ENCODE measurements at places on chromosomes 2 and 18.

- DNase-seq = no peak
These were observed 20.1 kb downstream of the SERPINB12 start for GRCh38 chr18:63562284-63562683.

GRCh38 chr2:45264227-45265225, 255.3 kb upstream of the SIX2 start:
- DNase-seq = no peak

GRCh38 chr2:190113000-190113399, 50.5 kb upstream of the MSTN start:
- no peak for DNase-seq

GRCh38 chr2:133871545-133872209, 303.4 kb upstream of the NCKAP5 start:
- no peak for DNase-seq

DNA sequence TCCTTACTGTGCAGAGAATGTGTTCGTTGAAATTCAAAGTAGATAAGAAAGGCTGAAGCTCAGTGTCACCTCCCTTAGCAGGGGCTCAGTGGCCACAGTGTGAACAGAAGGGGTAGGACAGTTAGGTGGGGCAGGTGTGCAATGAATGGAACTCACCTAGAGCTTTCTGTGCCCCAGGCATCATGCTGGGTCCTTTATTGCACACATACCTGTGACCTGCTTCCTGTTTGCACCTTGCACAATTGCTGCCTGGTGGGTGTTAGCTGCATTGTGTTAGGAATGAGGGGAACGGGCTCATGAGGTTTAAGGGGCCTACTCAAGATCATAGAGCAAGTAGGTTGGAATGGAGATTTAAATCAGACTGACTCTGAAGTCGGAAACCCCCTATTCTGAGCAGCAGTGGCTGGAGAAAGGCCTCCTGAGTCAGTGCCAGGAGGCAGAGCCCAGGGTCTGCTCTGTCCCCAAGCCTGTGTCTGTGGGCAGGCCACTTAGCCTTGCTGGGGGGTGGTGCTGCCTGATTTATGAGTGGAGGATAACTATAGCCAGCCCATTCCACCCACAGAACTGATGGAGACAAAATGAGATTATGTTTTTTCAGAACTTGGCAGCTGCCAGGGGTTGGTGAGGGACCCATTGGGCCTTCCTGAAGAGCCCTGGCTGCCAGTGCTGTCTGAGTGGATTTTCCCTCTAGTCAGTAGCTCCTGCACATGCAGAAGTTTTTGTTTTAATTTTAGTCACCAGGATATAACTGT, 76.2 kb downstream of the NPAS2 start:
- DNase-seq = no peak

DNA sequence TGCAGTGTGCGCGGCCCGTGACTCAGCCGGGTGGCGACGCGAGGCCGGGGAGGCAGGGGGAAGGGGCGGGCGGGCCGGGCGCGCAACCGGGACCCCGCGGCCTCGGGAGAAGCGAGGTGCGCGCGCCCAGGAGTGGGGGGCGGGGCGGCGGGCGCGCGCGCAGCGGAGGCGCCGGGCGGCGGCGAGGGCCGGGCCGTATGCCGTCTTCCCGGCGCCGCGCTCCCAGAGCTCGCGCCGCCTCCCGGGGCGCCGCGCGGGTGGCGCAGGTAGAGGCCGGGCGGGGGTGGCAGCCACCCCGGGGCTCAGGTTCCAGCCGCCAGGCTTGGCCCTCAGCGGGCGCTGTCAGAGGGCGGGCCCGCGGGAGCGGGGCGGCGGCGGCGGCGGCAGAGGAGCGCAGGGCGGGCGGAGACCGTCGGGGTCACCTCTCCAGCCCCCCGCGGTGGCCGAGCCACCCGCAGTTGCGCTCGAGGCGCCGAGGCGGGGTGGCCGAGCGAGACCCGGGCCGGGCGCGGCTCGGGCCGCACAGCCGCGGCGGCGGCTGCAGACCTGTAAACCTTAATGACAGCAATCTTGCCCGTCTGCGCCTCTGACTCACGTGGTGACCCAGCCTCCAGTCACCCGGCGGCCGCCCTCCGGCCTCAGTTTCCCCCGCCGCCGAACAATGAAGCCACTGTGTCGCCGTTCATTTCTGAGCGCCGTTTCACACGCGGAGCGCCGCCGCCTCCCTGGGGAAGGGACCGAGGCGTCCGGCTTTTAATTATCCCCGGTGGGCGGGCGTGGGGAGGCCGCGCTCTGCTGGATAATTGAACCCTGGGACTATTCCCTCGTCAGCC, 25.3 kb upstream of the SMAD7 start:
- DNase-seq = peak; percentile 90

GRCh38 chr2:16661526-16661925, 4.1 kb downstream of the CYRIA start:
- DNase-seq = no peak

GRCh38 chr2:233542507-233542906, 24.1 kb downstream of the USP40 start:
- DNase-seq = no peak

DNA sequence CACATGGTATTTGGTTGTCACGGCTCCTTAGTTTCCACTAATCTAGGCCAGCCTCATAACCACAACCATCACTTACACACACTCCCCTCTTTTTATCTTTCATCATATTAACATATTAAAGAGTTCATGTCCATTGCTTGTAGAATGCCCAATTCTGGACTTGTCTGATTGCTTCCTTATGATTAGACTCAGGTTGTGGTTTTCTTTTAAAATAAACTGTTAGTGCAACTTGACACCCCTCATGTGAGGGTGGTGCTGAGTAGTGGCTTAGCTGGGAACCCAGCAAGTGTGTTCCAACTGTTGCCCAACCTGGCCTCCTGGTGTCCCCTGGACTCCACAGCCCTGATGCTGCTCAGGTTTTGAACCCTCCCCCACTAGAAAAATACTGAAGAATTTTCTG, 20.1 kb upstream of the CD207 start:
- DNase-seq = no peak

DNA sequence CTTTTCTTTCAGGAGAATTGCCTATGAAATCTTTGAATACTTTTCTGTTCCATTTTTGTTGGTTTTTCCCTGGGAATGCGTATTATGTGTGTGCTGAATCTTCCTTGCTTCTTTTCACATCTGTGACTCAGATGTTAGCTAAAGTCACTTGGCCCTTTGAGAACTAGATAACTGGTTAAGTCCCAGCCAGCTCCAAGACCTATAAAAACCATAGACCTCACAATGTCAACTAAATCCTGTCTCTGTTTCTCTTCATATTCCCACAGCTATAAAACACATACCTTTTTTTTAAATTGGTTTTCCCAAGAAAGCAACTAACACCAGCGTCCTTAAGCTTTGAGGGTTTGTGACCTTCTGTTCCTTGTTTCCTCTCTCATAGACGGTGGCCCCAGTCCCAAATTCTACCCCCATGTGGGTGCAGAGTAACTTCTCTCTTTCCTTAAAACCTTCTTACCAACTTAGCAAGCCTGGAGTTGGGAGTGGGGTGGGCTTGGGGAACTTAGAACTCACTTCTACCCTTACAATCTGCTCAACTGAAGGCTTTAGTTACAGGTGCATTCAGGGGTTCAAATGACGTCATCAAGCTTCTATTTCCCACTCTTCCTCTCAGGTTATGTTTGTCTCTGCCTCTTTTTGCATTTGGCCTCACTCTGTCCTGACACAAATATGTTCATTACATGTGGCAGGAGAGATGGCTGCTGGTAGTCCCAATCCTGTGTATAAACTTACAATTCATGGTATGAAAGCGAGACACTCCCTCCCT, 58.1 kb upstream of the TGIF1 start:
- DNase-seq = no peak

DNA sequence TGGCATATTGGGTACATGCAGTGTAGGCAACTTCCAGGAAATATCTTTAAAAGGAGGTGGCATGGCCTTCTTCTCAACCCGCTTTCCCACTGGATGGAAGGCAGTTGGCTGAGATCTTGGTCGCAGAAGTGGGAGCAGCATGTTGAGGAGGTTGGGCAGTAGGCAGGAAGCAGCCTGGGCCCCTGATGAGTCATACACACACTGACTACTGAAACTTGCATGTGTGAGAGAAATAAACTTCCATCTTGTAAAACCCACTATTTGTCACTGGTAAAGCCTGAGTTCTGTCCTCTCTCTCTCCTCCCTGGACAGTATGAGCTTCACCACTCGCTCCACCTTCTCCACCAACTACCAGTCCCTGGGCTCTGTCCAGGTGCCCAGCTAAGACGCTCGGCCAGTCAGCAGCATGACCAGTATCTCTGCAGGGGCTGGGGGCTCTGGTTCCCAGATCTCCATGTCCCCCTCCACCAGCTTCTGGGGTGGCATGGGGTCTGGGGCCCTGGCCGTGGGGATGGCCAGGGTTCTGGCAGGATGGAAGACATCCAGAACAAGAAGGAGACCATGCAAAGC, 233.8 kb upstream of the SPRED2 start:
- no peak for DNase-seq

GRCh38 chr2:64582774-64583340, 58.7 kb downstream of the AFTPH start:
- DNase-seq = no peak

DNA sequence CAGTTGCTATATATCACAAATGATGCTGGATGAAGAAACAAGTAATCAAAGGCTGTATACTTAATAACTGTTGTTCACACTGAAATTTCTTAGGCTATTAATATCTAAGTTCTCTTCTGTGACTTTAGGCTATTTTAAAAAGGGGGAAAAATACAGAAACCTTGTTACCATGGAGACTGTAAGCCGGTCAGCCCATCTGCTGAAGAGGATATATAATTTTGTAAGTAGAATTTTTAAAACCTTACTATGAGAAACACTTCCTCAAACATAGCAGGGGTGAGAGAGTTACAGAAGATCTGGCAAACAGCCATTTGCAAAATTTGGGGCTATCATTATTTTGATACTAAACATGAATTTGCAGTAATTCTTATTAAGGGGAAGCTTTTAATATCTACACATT, 27.8 kb downstream of the CACNB4 start:
- DNase-seq = no peak

DNA sequence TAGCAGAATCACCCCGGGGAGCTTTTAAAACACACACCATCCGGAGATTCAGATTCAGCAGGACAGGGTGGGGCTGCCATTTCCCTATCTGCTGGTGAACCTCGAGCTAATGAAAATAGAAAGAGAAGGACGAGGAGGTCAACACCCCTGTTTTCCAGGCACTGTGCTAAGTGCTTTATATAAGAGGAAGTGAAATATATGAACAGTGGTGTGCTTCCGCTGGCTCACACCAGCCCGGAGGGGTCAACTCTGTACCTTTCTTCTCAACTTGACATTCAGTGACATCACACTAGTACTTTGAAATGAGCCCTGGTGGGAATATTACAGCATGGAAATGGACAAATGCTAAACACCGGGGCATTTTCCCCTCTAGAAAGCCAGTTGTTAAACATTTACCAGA, 108.3 kb upstream of the LTBP1 start:
- no peak for DNase-seq

GRCh38 chr2:218992703-218993344, 398 bp downstream of the CRYBA2 start:
- DNase-seq = no peak

DNA sequence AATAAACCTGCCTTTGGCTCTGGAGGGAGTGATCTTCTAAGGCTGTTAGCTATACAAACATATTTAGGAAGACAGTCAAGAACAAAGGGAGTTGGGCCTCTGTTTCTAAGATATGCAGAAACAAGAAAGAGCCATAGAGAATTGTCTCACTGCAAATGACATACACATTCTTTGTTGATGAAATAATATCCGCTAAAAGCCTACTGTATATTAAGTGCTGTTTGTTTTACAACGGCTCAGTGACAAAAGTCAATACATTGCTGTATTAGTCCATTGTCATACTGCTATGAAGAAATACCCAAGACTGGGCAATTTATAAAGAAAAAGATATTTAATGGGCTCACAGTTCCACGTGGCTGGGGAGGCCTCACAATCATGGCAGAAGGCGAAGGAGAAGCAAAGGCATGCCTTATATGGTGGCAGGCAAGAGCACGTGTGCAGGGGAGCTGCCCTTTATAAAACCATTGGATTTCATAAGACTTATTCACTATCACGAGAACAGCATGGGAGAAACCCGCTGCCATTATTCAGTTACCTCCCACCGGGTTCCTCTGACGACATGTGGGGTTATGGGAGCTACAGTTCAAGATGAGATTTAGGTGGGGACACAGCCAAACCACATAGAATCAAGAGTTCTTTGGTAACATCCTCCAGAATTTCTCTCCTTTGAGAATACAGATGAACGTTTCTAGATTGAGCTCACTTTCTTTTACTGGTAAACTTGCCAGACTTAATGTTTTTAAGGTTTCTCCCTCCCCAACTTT, 157.8 kb downstream of the PIK3C3 start:
- DNase-seq = no peak

DNA sequence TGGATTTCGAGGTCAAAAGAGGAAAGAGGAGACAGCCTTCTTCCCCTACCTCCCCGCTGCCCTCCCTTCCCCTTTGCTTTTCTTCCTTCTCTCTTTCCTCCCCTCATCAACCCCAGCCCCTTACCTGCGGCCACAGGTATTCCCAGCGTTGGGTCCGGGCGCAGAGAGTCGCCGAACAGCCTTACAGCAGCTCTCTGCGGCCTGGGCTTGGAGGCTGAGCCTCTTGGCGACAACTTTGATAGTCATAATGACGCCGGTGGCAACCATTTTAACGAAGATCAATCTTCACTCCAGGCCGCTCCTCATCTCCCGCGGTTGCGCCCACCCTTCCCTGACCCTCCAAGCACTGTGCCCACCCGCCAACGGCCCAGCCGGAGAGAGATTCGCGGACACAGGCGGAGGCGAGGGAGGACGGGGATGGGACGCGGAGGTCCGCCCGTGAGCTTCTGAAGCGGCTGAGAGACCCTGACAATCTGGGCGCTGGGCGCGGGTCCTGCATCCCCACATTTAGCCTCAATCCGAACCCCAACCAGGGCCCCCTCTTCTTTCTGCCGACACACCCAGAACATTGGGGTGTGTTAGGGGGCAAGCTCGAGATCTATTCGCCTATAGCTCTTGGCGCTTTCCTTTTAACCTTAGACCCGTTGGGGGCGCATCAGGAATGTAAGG, 1.5 kb upstream of the EVX2 start:
- no peak for DNase-seq

DNA sequence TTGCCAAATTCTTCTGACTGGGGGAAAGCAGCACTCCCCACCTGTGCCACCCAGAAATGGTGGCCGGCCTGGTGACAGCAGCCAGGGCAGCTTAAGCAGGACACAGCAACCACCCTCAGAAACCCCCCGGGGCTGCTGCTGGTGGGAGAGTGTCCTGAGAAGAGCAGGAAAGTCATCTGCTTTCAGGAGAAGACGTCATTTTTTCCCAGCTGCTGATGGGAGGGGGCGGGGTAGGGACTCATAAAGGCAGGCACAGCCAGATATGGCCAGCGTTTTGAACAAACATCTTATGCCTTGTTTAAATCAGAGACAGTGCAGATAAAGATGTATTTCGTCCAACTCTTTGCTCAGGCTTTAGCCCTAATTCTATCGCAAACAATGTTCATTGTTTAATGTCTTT, 139.5 kb downstream of the LRRC30 start:
- no peak for DNase-seq

GRCh38 chr2:127622561-127623387, 23.2 kb upstream of the GPR17 start:
- DNase-seq = no peak
